ENCODE measurements at places on chromosomes 11 and 22. TPM values are rescaled to one million over a fixed set of nuclear protein-coding genes. Genes with fewer than 3 reads are reported as not detected.

DNA sequence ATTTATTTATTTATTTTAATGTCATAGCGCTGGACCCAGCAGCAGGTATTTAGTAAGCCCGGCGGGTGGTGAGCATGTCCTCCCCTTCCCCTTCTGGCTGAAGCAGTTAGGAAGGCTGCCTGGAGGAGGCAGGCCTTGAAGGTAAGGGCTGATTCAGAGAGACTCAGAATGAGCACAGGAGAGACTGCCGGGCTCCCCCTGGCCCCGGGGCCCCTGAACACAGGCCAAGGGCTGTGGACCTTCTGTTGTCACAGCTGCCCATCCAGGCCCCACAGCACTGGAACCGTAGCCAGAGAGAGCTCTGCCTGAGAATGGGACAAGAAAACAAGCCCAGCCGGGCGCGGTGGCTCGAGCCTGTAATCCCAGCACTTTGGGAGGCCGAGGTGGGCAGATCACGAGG, 52.8 kb downstream of the KCNJ4 start:
- DNase-seq, result no peak

The CNIH2 gene
- total RNA-seq, result 1.6 TPM

- DNase-seq, result no peak
Measured at GRCh38 chr11:134638796-134639430, 226.9 kb upstream of the B3GAT1 start.

The FAM181B gene
- not detected for total RNA-seq

The GNAZ gene
- 0.98 TPM for total RNA-seq

The SHISA8 gene
- total RNA-seq, result not detected

DNA sequence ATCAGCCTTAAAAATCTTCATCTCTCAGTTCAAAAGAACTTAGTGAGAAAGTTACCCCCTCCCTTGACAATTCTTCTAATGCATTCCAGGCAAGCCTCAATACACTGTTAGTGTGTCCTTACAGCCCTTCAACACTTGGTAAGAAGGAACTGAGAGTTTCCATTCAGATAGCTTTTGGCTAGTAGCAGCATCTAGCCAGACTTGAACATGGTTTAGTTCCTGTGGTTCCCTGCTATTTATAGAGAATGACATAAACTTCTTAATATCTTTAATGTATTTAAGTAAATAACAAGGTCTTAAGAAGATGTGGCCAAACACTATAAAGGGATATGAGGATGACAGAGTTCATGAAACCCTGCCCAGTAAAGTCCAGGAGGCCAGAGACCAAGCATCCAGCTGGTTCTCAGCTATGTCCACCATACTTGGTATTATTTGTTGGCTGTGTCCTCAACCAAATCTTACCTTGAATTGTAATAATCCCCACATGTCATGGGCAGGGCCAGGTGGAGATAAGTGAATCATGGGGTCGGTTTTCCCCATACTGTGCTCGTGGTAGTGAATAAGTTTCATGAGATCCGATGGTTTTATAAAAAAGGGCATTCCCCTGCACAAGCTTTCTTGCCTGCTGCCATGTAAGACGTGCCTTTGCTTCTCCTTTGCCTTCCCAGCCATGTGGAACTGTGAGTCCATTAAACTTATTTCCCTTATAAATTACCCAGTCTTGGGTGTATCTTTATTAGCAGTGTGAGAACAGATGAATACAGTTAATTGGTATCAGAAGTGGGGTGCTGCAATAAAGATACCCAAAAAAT, 132.4 kb downstream of the LARGE1 start:
- no peak for DNase-seq

The PRR14L gene
- 55.0 TPM for total RNA-seq
